CD4-positive, alpha-beta T cell (primary cell): ENCODE measurements at places on chromosomes 3 and 15.

DNA sequence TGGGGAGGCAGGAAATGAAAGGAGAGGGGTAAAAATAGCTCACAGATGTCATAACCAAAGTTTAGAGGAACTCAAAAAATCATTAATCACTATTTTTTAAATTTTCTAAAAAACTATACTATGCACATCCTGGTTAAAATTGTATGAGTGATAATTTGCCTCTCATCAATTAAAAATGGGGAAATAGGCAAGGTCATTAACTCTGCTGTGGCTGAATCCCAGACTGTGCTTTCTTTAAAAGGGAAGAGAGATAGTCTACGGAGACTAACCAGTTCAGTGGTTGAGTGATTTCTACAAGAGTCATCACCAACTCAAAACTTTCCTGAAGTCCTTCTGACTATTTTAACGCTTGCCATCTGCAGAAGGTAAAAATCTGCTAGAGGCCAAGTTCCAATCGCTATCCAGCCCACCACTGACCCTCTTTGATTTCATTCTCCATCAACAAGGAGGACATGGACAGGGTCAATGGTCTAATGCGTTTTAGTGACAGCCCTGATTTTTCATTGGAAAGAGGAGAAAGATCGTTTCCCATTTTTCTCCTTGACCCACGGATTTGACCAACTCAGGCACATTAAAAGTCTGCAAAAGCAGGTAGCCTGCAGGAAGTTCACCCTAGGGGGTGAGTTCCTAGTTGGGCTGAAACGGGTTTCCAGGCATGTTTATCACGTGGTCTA, 850 bp downstream of the SUCLG2 start:
- H3K4me3 ChIP-seq: peak overlapping the region; percentile 76
- DNase-seq: no peak
- H3K4me1 ChIP-seq: peaks cover 44% of the 10 kb centered on the region
- peaks cover 2% of the 10 kb centered on the region for H3K36me3 ChIP-seq

DNA sequence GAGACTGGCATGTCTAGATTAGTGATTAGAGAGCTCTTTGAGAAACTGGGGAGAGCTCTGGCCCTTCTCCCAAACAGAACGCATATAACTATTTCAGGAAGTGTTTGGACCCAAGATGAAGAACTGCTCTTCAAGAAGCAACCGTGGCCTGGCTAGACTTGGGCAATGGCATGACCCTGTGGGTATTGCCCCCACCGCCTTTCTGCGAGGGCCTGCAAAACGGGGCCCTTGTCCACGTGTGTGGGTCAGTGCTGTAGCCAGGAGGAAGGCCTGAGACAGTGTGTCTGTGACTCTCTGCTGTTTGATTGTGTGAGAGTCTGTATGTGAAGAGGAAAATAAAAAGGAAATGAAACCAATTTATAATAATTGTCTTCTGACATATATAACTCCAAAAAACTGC, 42.5 kb downstream of the EEFSEC start:
- no peak overlapping the region for H3K4me3 ChIP-seq
- no peaks in the 10 kb centered on the region for H3K27me3 ChIP-seq
- DNase-seq: no peak
- no peaks in the 10 kb centered on the region for H3K4me1 ChIP-seq
- no peak overlapping the region for H3K27ac ChIP-seq

DNA sequence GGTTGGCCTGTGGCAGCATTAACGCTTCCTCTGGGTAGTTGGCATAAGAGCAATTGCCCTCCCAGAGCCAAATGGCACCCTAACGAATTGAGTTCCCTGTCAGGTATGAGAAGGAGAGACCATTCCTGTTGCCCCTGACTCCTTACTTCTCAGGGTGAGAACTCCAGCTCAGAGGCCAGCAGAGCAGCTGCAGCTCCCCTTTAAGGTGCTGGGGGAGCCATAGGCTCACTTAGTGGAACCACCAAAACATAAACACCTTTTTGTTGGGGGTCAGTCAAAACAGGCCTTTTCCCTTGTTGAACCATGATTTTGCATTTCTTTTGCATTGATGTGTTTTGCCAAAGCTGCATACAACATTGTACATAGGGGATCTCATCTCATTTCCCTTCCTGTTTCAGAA, 28.1 kb upstream of the LHFPL4 start:
- no peak overlapping the region for H3K4me3 ChIP-seq
- H3K4me1 ChIP-seq: no peaks in the 10 kb centered on the region
- H3K36me3 ChIP-seq: no peaks in the 10 kb centered on the region
- no peaks in the 10 kb centered on the region for H3K27me3 ChIP-seq
- no peak overlapping the region for H3K27ac ChIP-seq

DNA sequence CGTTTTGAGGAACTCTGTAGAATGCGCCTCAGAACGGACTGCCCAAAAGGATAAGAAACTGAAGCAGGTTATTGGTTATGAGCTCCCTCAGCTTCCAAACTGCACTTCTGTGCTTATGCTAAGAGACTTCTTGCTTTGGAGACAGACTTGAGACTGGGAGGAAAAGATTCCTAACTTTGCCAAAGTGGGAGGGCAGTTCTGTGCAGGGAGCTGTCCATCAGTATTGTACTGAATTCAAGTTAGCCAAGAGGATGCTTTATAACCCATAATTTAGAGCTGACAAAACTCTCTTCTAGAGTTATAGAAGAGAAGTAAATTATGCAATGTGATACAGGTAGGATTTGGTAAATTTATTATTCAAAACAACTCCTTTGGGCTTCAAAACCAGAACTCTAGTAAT, 519.8 kb upstream of the GBE1 start:
- no peaks in the 10 kb centered on the region for H3K27me3 ChIP-seq
- H3K27ac ChIP-seq: no peak overlapping the region
- no peaks in the 10 kb centered on the region for H3K36me3 ChIP-seq
- H3K4me1 ChIP-seq: no peaks in the 10 kb centered on the region

DNA sequence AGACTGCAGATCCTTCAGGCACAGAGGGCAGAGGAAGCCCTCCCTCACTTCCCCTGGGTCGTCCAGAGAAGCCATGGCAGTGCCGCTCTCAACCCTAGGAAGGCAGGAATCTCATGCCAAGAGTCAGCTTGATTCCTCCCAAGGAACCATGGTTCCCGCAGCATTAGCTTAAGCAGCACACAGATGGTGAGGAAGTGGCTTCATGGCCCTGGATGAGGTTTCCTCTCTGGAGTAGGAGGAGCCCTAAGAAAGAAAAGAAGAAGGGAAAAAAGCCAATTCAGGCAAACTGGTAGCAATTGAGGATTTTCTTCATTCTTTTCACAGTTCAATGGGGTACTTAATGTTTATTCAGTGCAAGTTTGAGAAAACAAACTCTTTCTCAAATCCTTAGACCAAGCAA, 2.9 kb downstream of the RBSN start:
- H3K4me1 ChIP-seq: peaks cover 33% of the 10 kb centered on the region
- no peak overlapping the region for H3K27ac ChIP-seq
- peaks cover 44% of the 10 kb centered on the region for H3K36me3 ChIP-seq
- H3K27me3 ChIP-seq: no peaks in the 10 kb centered on the region
- DNase-seq: no peak

GRCh38 chr3:172194702-172195406, 155.5 kb downstream of the FNDC3B start:
- no peaks in the 10 kb centered on the region for H3K4me1 ChIP-seq
- H3K27me3 ChIP-seq: no peaks in the 10 kb centered on the region

GRCh38 chr3:65060904-65061303, 373.1 kb upstream of the ADAMTS9 start:
- no peaks in the 10 kb centered on the region for H3K27me3 ChIP-seq
- H3K4me1 ChIP-seq: no peaks in the 10 kb centered on the region
- no peak overlapping the region for H3K4me3 ChIP-seq
- no peaks in the 10 kb centered on the region for H3K36me3 ChIP-seq

DNA sequence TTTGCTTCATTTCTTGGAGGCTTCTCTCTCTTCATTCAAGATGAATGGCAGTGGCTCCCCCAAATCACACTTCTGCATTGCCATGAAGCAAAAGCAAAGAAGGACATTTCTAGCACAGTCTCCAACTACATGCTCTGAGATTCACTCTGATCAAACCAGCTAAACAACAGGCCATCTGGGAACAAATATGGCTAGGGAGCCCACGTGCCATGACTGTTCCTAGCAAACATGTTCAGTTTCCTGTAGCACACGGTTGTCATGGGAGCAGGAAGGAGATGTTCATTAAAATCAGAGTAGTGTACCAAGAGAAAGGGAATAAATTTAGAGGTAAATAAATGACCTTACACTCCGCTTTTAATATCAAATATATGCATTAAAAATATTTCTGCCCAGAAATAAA, 327.3 kb downstream of the GBE1 start:
- no peak for DNase-seq
- H3K27ac ChIP-seq: no peak overlapping the region
- no peak overlapping the region for H3K4me3 ChIP-seq
- H3K4me1 ChIP-seq: no peaks in the 10 kb centered on the region
- no peaks in the 10 kb centered on the region for H3K27me3 ChIP-seq

DNA sequence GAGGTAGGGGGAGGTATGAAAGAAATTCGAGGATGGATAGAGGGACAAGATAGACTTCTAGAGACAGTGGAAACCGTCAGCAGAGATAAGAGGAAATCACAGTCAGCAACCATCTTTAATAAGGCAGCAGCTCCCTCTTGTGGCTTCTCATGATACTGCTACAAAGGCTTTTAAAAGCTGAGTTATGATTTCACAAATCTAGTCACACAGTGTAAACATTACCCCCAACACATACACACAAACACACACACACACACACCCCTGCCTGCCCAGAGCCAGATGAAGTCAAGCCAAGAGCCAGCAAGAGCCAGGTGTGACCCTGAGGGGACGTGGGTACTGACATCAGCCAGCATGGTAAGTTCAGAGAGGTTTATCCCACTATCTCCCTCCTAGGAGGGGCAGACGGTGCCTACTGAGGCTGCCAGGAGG, 18.9 kb upstream of the TGM5 start:
- no peaks in the 10 kb centered on the region for H3K36me3 ChIP-seq
- no peak overlapping the region for H3K27ac ChIP-seq
- H3K4me1 ChIP-seq: no peaks in the 10 kb centered on the region
- H3K4me3 ChIP-seq: no peak overlapping the region

DNA sequence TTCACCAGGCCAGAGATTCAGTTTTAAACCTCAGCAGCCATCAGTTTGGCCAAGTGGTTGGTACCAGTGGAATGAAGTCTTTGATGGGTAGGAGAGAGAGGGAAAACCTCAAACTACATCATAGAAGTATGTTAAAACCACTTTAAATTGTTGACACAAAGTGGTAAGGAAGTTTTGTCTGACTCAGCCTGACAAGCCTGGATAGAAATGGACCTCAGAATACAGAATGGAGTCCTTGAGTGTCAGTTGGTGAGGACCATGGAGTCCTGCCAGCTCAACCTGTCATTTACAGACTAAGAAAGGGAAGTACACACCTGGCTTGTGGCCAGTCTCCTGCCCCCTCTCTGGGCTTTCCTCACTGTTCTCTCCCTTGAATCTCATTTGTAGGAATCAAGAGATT, 12.1 kb downstream of the EAF1 start:
- H3K36me3 ChIP-seq: peaks cover 88% of the 10 kb centered on the region
- no peaks in the 10 kb centered on the region for H3K27me3 ChIP-seq
- no peak for DNase-seq
- H3K4me1 ChIP-seq: peaks cover 4% of the 10 kb centered on the region
- no peak overlapping the region for H3K4me3 ChIP-seq
- H3K27ac ChIP-seq: no peak overlapping the region

- no peaks in the 10 kb centered on the region for H3K27me3 ChIP-seq
- H3K4me1 ChIP-seq: no peaks in the 10 kb centered on the region
- no peak overlapping the region for H3K27ac ChIP-seq
- no peak for DNase-seq
These were observed 33.4 kb downstream of the MYO1E start for GRCh38 chr15:59339252-59339672.

- no peak overlapping the region for H3K27ac ChIP-seq
- H3K27me3 ChIP-seq: peaks cover 46% of the 10 kb centered on the region
- no peaks in the 10 kb centered on the region for H3K36me3 ChIP-seq
These were observed 742 bp downstream of the CAMKV start for GRCh38 chr3:49868862-49869466.

GRCh38 chr3:42173307-42173706, 82.2 kb downstream of the TRAK1 start:
- H3K4me1 ChIP-seq: peaks cover 17% of the 10 kb centered on the region
- DNase-seq: no peak
- H3K4me3 ChIP-seq: no peak overlapping the region
- H3K27me3 ChIP-seq: no peaks in the 10 kb centered on the region
- no peak overlapping the region for H3K27ac ChIP-seq

GRCh38 chr3:67635806-67636205, 18.6 kb downstream of the SUCLG2 start:
- no peak overlapping the region for H3K27ac ChIP-seq
- H3K27me3 ChIP-seq: no peaks in the 10 kb centered on the region
- no peak for DNase-seq
- H3K36me3 ChIP-seq: peaks cover 23% of the 10 kb centered on the region

DNA sequence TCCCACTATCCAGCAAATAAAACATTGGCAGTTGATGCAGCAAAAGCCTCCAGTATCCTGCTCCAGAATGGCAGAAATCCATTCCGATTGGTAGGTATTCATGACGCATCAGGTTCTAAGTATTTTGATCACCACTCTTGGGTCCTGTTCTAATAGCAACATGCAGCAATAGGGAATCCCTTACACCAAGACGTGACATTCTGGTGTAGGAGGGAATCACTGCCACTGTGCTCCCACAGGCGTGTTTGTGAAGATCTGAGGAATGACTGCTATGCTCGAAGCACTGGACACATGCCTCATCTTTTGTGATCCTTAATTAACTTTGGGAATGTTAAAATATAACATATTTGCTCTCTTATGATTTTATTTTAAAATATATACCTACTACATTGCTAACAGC, 552.9 kb downstream of the MECOM start:
- H3K4me1 ChIP-seq: no peaks in the 10 kb centered on the region
- no peaks in the 10 kb centered on the region for H3K27me3 ChIP-seq
- no peak overlapping the region for H3K27ac ChIP-seq
- no peak for DNase-seq
- H3K36me3 ChIP-seq: no peaks in the 10 kb centered on the region

DNA sequence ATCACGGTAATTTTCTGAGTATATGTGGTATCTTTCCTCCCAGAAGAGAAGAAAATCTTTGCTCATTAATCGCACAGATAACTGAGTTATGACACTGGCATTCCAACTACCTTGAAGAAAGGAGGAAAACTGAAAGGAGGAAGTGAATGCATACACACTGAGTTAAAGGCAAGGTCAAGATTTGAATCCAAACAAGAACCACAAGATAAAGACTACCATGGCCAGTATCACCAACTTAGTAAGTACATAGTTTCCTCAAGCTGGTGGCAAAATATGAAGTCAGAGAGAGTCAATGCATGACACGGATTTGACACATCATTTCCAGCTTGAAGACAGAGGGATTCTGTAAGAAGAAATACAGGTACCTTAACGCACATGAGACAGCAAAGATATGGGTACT, 287.5 kb downstream of the ULK4 start:
- no peaks in the 10 kb centered on the region for H3K36me3 ChIP-seq
- H3K27ac ChIP-seq: no peak overlapping the region
- H3K27me3 ChIP-seq: no peaks in the 10 kb centered on the region

GRCh38 chr15:91055548-91056331, 33.3 kb upstream of the VPS33B start:
- H3K27ac ChIP-seq: no peak overlapping the region
- no peak for DNase-seq
- H3K36me3 ChIP-seq: no peaks in the 10 kb centered on the region
- no peak overlapping the region for H3K4me3 ChIP-seq
- H3K27me3 ChIP-seq: peaks cover 27% of the 10 kb centered on the region
